ENCODE measurements at places on chromosomes 2 and 18.
A peak's percentile ranks its signal among the peaks of the same experiment; 100 is the strongest.

GRCh38 chr2:105597011-105597805, 147.5 kb upstream of the NCK2 start:
- no peak for DNase-seq

GRCh38 chr2:127174136-127174535, 46.0 kb downstream of the CYP27C1 start:
- DNase-seq = no peak

GRCh38 chr2:188966728-188967440, 7.3 kb upstream of the COL3A1 start:
- DNase-seq = no peak

GRCh38 chr2:179991344-179991743, 15.8 kb downstream of the CWC22 start:
- no peak for DNase-seq

- DNase-seq = no peak
Measured at GRCh38 chr2:1082456-1083205, 132.0 kb downstream of the SNTG2 start.

DNA sequence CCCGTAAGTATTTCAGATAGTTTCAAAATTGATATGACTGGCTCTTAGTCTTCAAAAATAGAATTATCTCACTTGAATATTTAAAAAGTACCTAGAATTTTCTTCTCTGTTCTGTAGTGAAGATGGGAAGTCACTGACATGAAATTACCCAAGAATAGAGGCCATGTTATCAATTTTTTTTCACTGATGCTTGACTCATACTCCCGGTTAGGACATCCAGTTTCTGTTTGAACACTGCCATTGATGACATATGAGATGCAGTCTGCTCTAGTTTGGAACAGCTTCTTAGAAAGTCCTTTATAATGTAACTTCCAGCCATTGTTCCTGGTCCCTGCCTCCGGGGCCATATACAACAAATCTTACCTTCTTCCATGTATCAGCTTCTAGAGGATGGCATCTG, 26.0 kb downstream of the MAP3K20 start:
- DNase-seq = no peak

DNA sequence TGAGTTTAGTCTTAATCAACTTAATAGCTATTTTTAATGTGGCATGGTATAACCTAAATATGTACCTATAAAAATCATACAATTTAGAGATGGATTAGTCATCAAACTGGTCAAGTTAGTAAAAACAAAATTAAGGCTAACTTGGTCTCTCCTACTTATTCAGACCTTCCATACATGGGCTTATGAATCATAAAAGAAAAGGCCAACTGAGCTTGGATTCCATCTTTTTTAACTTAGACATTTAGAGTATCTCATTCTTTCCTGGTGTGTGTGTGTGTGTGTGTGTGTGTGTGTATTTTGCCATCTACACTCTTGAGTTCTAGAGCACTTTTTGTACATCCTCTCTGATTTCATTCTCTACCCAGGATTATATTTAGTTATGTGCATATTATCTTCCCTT, 637.5 kb downstream of the PLCL1 start:
- DNase-seq = no peak

DNA sequence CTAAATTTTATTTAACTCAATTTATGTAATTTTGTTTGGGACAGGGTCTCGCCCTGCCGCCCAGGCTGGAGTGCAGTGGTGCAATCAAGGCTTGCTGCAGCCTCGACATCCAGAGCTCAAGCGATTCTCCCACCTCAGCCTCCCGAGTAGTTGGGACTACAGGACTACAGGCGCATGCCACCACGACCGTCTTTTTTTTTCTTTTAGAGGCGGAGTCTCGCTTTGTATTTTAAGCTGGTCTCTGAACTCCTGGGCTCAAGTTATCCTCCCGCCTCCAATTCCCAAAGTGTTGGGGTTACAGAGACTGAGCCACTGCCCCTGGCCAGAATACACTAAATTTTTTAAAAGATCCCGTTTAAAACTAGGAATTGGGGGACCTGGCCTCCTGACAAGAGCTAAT, 18.5 kb downstream of the WNT10A start:
- DNase-seq = no peak

GRCh38 chr18:25795213-25795612, 295.2 kb downstream of the SS18 start:
- DNase-seq = no peak

DNA sequence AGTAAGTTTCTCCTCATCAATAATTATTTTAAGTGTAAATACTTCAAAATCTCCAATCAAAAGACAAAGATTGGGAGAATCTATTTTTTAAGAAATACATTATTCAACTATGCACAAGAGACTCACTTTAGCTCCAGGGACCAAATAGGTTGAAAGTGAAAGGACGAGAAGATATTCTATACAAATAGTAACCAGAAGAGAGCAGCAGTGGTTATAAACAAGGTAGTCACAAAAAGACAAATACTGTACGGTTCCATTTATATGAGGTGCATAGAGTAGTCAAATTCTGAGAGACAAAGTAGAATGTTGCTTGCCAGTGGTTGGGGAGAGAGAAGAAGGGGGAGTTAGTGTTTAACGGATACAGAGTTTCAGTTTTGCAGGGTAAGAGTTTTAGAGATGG, 69.8 kb downstream of the POU3F3 start:
- DNase-seq = no peak

GRCh38 chr2:133437492-133437891, 130.8 kb downstream of the NCKAP5 start:
- DNase-seq = no peak

DNA sequence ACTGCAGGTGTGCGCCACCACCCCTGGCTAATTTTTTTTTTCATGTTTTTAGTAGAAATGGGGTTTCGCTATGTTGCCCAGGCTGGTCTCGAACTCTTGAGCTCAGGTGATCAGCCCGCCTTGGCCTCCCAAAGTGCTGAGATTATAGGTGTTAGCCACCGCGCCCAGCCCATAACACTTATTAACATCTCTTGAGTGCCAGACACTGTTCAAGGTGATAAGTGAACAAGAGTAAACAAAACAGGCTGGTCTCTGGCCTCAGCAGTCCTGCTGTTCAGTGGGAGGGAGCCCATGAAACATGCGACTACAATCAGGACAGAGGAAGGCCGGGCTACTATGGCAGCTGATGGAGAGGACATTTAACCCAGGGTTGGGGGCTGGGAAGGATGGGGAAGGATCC, 42.3 kb downstream of the KCTD1 start:
- DNase-seq = no peak

GRCh38 chr2:70480468-70480867, 73.2 kb downstream of the TGFA start:
- no peak for DNase-seq

DNA sequence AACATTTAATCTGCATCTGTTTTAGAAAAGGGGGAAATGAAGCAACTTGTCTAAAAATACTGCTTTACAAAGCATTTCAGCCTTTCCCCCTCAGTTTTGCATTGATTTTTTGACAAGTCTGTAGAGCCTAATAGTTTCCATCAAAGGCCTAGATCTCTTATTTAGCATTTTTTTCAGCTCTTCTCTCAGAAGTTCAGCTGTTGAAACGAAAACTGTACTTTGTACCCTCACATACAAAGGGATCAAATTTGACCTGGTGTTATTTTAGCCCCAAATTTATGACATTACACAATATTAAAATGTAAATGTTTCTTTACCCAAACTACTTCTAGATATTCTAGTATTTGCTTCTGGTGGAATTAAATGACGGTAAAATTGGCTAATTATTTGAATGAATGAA, 13.0 kb downstream of the YPEL5 start:
- no peak for DNase-seq

DNA sequence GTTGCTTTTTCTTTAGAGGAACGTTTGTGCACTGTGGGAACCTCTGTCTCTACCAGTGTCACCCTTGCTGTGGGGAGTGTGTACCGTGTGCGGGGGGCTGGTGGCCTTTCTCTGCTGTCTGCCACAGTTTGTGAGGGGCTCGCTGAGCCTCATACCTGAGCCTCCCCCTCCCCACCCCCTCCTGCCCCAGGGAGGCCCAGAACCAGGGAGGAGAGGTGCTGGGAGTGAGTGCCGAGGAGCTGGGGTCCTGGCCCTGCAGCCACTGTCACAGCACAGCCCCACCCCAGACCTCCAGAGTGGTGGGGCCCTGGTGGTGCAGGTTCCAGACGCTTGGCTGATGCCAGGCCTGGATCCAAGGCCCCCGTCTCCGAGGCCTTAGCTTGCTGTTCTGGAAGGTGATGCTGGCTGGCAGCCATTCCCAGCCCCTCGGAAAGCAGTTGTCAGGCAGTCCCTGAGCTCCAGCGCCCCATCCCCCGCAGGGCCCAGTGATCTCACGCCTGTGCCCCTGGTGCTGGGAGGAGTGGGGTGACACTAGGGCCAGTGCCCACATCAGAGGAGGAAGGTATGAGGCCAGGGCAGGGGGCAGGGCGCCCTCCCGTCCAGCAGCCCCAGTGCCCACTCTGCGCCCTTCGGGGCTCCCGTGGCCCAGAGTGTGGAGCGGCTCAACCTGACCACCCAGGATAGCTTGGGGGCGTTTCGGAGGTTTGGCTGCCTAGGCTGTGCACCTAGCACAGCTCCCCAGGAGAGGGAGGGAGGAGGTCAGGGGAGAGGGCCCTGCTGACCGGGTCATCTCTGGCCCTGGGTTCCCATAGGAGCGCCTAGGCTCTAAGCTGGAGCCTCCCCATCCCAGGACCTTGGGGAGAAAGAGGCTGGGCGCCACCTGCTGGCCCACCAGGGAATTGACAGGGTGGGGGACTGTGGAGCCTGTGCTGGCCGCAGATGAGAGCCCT, 53.0 kb upstream of the ALPP start:
- peak; percentile 50 for DNase-seq

DNA sequence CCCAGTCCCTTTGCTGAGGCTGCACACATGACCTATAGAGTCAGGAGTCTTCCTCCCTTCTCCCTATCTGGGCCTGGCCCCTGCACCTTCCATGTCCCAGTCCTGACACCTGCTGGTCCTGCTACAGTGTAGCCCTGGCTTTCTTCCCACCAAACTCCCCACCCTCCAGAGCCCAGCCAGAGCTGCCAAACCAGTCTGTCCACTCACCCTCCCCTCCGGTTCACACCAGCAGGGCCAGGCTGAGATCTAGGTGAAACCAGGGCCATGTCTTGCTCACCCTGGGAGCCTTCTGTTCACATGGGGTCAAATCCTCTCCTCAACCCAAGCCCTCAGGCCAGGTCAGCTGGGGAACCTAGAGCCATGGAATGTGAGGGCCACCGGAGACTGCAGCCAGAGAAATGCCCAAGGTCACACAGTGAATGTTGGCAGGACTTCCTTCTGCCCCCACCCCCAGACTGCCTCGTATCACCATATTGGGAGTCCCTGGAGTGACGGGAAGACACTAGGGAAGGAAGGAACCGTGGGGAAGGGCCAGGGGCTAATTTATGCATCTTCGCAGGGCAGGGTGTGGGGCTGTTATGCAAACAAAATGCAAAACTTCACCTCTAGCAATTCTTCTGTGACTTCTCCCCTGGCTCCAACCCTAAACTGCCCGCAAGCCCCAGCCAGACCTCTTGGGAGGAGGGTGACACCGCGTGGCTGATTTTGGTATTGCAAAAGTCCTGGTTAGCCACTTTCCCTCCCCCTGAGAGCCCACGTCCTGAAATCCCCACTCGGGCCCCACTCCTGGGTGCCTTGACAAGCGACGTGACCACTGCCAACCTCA, 14.6 kb downstream of the TNS1 start:
- DNase-seq = peak; percentile 51

DNA sequence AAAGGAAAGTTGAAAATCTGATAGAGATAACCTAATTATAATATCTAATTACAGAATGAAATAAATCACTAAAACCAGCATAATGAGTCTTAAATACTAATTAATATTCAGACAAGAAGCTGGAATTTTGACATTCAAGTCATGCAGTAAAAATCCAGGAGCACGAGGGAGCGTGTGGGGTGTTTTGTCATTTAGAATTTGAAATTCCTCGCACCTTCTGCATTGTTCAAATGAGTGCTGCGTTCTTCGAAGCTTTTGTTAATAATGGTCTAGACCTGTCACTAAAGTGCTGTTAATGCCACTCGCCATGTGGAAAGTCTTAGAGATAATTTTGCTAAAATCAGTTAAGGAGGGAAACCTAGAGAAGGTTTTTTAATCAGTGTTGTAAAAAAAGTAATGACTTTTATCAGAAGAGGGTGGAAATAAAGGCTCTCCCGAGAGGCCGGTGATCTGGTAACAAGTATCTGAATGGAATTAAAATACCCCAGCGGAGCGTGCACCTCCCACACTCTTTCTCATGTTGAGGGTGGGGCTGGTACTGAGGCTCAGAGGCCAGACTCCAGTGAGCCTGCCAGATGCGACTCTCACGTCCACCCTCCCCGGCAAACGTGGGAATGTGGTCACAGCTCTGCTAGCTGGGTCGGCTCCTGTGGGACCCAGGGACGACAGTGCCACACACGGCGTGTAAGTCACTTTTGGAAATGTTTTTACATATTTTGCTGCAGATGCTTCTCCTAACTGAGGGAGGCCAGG, 69.4 kb upstream of the MYT1L start:
- DNase-seq = no peak

DNA sequence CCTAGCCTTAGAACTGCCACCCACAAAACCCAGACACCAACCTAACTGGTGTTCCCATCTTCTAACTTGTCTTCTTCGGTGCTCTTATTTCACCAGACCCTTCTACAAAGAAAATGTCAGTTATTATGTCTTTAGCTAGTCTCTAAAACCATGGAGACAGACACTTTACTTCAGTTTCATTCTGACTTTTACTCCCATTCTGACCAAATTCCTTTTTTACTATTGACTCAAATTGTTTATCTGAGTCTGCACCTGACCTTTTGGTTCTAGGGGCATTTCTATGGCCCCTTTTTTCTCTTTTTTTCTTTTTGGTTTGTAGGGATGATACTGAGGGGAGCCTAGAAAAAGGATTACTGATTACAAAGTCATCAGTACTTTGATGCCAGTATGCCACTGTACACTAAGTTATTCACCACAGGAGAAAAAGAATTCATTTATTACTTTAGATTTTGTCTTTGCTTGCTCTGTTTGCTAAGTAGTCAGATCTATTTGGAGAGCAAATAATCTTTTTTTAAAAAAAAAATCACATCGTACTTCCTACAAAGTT, 6.8 kb upstream of the SLC1A4 start:
- DNase-seq = no peak

GRCh38 chr2:136327162-136327852, 209.4 kb upstream of the CXCR4 start:
- peak; percentile 89 for DNase-seq

DNA sequence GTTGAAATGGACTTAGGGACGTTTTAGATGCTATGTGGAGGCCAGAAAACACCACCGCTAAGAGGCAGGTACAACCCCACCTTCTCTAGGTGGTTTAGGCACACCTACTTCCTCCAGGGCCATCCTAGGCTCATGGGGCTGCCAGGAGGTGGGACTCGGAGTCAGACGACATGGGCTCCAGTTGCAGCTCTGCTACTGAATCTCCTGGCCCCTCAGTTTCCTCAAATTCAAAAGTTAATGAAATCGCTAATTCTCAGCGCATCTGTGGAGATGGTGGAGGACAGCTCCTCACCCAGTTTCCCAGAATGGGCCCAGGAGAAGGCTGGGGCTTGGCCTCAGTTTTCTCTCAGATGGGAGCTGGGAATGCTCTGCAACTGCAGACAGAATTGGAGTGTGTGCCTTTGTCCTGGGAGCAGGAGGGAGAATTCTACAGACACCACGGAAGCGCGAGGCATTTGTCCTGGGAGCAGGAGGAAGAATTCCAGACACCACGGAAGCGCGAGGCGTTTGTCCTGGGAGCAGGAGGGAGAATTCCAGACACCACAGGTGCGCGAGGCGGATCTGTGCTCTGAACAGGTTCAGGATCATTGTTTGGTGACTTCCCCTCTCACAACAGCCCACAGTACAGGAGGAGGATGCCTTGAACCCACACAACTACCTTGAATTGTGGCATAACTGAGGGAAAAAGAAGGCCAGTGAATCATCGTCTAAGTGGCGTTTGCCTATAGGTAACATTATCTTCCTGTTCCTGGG, 103.7 kb upstream of the PXDN start:
- DNase-seq = no peak
